ENCODE measurements at places on chromosomes 5 and 9.

GRCh38 chr9:134678666-134679443 lies 37.3 kb downstream of the COL5A1 start:
- no peak for ATAC-seq

DNA sequence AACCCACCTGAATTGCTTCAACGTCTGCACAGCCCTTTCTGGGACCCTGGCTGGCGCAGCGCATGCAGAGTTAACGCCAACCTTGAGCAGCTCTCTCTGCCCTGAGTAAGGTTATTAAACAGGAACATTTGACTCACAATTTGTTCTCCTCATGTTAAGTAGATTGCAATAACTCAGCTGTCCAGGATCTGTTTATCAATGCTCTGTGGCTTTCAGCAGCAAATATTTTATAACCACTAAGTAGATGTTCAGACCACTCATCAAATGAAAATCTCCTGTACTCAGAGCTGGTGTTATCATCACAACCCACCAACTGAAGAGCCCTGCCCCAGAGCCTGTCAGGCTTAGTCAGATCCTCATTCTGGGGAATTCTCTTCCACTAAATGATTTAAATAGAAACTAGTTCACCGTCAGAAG lies 403.0 kb downstream of the ZNF608 start:
- ATAC-seq: peak; percentile 28

GRCh38 chr9:69376651-69377050 lies 51.6 kb downstream of the ENTREP1 start:
- ATAC-seq: no peak

GRCh38 chr5:133260715-133261114 lies 208.9 kb downstream of the HSPA4 start:
- no peak for ATAC-seq

- ATAC-seq: no peak
Measured at GRCh38 chr9:108272349-108272899, 583.4 kb downstream of the ACTL7B start.

DNA sequence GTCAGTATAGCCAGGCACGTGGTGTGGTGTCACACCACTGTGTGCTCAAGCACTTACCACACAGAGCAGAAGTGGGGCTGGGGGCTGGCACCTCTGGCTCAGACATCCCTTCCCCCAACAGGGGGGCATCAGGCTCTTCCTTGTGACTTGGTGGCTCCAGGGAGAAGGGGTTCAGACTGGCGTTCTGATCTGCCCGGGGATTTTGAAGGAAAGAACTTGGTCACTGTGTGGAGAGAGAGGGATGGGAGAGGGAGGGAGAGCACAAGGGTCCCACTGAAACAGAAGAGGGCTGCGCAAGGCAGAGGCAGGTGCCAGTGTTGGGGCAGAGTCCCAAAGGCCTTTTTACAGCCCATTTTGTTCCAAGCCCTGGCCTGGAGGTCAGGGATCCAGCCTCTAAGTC lies 109.7 kb upstream of the ALDH1B1 start:
- ATAC-seq: no peak

DNA sequence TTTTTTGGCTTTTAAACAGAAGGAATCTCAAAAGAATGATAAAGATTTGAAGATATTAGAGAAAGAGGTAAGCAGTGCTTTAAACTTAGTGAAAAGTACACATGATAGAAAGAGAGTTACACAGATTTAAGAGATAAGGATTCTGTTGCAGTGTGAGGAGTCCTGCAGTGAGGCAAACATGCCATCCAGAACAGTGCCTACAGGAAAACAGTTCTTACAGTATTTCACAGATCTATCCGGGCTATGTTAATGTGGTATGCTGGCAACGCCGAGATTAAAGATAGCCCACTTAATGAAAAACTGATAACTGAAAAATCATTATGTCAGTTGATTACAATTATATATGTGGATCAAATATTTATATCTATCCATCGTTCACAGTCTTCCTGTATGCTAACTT lies 7.2 kb downstream of the HMMR start:
- no peak for ATAC-seq

DNA sequence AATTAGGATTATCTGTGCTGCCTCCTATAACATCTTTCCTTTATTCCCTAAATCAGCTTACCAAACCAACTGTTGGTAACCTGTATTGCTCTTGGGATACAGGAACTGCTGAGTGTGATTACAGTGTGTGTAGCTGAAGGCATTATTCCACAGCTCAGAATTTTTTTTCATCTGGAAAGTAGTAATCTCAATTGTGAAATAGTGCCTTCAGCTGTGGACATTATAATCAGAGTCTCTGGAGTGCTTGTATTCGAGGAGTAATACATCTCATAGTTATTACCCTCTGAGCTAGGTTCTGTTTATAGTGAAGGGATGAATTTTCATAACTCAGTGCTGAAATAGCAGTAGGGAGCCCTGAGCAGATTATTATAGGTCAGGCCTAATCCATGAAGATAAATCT lies 199.5 kb downstream of the MAST4 start:
- ATAC-seq: no peak

- ATAC-seq: peak; percentile 89
Measured at GRCh38 chr5:80884929-80885328, 75.2 kb upstream of the RASGRF2 start.

DNA sequence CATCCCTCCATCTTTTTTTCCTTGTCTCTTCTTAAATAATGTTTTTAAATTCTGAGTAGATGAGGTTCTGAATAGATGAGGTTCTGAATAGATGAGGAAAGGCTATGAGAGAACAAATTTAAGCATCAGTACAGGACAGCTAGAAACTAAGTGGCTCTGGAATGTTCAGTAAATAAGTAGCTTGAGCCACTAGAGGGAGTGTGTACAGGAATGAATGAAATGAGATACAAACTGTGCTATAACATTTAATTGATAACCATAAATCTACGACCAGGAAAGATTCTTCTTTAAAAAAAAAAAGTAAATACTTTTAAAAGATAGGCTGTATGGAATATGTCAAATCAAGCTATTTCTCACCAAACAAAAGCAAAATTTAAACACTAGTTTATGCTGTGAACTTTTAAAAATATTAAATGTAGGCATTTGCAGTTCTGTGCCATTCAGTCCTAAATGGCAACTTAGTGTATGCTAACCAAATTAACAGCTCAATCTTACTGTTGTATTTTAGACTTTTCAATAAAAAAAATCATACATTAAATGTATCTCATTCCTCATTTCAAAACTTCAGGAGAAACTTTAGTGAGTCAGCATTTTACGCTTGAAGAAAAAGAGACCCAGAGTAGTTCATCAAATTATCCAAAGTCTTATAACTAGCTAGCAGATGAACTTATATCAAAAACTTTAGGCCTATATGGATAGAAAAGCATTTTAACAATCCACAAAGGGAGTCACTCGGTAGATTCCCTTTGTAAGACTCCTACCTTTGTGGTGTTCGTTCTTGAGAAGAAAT lies 70.4 kb upstream of the SNX2 start:
- no peak for ATAC-seq

GRCh38 chr9:37100327-37100726 lies 20.0 kb upstream of the ZCCHC7 start:
- no peak for ATAC-seq

- peak; percentile 36 for ATAC-seq
Measured at GRCh38 chr9:4464911-4465513, 25.3 kb upstream of the SLC1A1 start.

GRCh38 chr5:145499483-145499882 lies 335.7 kb downstream of the PRELID2 start:
- no peak for ATAC-seq

GRCh38 chr9:135783540-135784245 lies 81.7 kb downstream of the KCNT1 start:
- no peak for ATAC-seq

DNA sequence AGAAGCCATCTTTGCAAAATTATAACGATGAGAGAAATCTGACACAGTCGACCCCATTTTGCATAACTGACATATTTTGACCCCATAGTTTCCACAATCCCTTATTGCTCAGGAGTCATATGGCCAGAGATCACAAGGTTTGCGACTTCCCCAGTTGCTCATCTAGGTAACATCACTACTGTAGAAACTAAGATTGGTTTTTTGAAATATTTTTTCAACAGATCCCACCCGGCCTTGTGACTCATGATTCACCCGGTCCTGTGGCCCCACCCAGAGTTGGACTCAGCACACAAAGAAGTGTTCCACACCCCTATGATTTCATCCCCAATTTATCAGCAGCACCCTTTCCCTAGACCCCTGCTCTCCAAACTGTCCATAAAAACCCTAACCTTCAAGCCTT lies 50.2 kb downstream of the TIMD4 start:
- ATAC-seq: peak; percentile 59

DNA sequence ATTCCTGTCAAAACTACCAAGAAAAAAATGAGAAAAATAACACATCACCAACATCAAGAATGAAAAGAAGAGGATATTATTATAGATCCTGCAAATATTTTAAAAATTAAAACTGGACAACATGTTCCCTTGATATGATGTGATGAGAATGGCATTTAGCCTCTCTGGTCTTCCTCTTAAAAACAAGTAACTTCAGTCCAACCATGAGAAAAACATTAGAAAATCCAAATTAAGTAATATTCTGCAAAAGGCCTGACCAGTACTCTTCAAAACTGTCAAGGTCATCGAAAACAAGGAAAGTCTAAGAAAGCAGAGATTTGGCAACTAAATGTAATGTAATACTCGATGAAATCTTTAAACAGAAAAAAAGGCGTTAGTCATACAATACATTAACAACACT lies 167.1 kb upstream of the SNX2 start:
- ATAC-seq: no peak

- ATAC-seq: peak; percentile 91
Measured at GRCh38 chr5:96957254-96958049, 21.6 kb downstream of the LNPEP start.

DNA sequence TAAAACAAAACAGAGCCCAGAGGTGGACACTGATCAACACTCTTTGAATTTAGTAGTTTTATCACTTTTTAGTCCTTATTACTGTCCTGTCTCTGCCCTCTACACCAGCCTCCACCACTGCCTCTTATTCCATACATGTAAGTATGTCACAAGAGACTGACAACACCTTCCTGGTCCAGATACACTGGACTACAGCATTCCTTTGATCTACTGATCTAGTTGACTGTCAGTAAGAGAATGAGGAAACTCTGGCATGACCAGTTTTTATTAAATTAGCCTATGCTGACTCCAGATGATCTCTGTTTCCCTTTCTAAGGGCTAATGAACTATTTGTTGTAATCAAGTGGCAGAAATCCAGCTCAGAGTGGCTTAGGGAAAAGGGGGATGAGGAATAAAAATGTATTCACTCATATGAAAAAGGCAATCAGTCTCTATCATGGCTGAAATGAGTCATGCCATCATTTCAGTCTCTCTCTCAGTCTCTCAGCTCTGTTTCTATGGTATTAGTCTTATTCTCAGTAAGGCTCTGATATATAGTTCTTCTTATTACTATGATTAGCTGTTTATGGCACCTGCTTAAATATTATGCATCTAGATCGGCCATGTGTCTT lies 5.5 kb downstream of the ARHGEF37 start:
- peak; percentile 95 for ATAC-seq

GRCh38 chr9:127175764-127176163 lies 53.3 kb upstream of the ANGPTL2 start:
- ATAC-seq: no peak

GRCh38 chr9:135224286-135224877 lies 136.9 kb downstream of the OLFM1 start:
- no peak for ATAC-seq

DNA sequence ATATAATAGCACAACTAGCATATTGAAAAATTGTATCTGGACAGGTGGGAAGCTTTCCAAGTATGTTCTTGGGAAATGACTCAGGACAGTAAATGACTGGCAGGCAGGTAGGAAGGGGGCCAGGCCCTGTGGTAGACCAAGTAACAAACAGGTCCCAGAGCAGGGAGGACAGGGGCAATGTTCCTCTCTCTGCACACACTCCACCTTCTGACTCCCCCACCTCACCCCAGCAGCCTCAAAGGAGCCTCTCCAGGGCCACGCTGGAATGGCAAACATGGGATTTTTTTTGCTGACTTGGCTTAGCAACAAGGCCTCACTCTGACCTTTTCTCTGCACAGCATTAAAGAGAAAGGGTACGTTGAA lies 31.1 kb upstream of the IQGAP2 start:
- no peak for ATAC-seq

- no peak for ATAC-seq
Measured at GRCh38 chr9:123251741-123252140, 16.6 kb downstream of the STRBP start.

GRCh38 chr5:123125962-123126732 lies 37.1 kb downstream of the PRDM6 start:
- ATAC-seq: no peak

- ATAC-seq: no peak
Measured at GRCh38 chr5:4651806-4652565, 488.1 kb upstream of the ADAMTS16 start.

DNA sequence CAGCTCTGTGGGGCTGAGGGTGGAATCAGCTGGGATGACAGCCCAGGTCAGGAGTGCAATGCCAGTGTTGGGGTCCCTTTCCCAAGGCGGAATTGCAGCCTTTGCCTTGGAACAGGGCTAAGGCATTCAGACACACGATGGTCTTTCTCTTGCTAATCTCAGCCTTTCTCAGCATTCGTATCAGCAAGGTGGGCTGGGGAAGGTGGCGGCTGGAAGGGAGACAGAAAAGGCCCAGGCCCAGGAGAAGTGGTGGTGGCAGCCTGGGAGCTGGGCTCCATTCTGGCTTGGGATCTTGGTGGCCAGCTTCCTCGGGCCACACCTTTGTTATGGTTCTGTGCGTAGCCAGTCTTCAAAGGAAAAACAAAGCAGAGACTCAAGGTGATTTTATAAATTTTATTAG lies 1.1 kb upstream of the ARHGEF28 start:
- no peak for ATAC-seq

GRCh38 chr5:120517607-120518252 lies 53.6 kb downstream of the PRR16 start:
- no peak for ATAC-seq

GRCh38 chr9:6641561-6641960 lies 4.0 kb downstream of the GLDC start:
- ATAC-seq: no peak
